ENCODE measurements at places on chromosomes 3 and 15.

- no peak for DNase-seq
These were observed 16.3 kb upstream of the MB21D2 start for GRCh38 chr3:192933779-192934460.

GRCh38 chr3:182292591-182292990, 500.7 kb upstream of the ATP11B start:
- DNase-seq, result no peak

DNA sequence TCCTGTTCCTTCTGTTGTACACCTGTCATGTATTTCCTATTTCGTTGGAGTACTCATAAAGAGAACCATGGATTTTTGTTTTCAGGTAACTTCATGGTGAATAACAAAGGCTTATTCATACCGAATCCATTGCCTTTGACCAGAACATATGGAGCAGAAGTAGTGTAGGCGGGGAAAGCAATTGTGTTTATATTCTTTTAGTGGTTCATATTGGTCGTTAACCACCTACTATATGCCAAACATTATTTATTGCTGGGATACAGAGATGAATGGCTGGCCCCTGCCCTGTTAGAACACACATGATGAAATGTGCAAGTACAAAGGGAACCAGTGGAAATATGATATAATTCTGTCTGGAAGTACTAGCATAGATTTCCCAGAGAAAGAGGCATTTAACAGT, 9.8 kb downstream of the RPUSD2 start:
- DNase-seq, result no peak

DNA sequence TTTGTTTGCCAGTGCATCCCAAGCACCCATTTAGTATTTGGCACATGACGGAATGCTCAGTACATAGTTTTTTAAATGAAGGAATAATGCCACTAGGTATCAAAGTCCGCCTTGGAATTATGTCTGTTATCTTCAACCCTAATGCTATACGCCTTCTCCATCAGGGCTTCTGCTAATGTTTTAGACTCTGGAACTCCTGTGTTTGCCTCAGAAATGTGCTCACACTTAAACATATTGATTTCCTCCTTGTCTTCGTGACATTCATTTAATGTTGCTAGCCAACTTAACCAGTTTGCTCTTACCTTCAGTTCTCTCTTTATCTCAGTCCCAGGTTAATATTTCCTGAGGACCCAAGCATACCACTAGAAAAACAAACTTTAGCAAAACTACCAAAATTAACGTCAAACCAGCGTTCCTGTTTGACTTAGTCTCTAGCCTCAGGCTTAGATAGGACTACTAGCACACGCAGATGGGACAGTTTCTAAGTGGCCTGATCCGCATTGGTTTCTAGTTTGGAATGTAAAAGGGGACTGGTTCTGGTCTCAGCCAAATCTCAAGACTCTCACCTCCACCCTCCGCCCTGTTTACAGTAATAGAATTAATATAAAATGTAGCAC, 81.4 kb downstream of the IL1RAP start:
- DNase-seq, result no peak

GRCh38 chr3:188217011-188217463, 63.1 kb downstream of the LPP start:
- no peak for DNase-seq

- no peak for DNase-seq
These were observed 21.5 kb upstream of the MAN2C1 start for GRCh38 chr15:75389791-75390382.

Data from CD8-positive, alpha-beta memory T cell (primary cell).